Mesenteric fat pad (tissue), 1 donor: ENCODE measurements at places on chromosomes 5 and 9.

- no peak for DNase-seq
These were observed 65.2 kb downstream of the ZSWIM6 start for GRCh38 chr5:61397238-61397637.

GRCh38 chr5:78636682-78637081 is 11.9 kb downstream of the LHFPL2 start:
- no peak for DNase-seq

DNA sequence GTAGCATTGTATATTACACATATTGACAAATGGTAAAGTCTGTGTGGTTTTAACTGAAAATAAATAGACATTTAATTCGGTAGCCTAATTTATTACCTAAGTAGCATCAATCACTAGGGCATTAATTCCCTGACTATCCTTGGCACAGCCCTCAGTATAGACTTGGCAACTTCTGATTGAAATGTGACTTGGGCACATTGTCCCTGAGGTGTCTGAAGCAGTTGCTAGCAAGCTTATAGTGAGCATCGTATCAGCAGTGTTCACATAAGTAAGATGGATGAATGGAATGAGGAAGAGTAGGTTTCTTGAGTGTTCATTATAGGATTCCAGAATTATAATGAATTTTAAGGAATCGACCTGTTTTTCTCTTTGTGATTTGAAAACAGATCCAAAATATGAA is 16.1 kb downstream of the LURAP1L start:
- DNase-seq = no peak

DNA sequence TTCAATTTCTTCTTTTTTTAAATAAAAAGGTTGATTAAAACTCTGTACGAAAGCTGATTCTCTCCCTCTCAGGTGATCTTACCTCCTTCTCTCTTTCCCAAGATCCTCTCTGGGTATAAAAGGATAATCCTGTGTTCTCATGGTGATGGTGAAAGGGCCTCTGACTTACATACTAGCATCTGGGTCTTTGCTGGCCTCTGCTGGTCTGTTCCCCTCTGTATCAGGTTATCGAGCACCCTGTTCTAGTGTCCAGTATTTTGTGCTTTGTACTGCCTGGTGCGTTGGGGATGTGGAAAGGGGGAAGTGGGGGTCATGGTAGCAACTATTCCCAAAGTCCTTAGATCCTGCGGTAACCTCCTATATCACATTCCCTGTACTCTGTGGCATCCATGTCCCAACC is 328.9 kb downstream of the NR2F1-AS1 start:
- no peak for DNase-seq
